ENCODE measurements at places on chromosomes 13 and 19. TPM values are rescaled to one million over a fixed set of nuclear protein-coding genes. Genes with fewer than 3 reads are reported as not detected.

The NCCRP1 gene
- total RNA-seq = under 0.01 TPM

The IL17D gene
- total RNA-seq = 1.4 TPM

The BCL2L12 gene
- total RNA-seq = 1.6 TPM

The PLK5 gene
- not detected for total RNA-seq

The ACP5 gene
- 0.95 TPM for total RNA-seq

The FCGBP gene
- total RNA-seq = 1.1 TPM

The ZNF91 gene
- total RNA-seq = 7.3 TPM

The ADAMTSL5 gene
- 3.9 TPM for total RNA-seq

The IGSF23 gene
- not detected for total RNA-seq

The ZNF534 gene
- total RNA-seq = 0.17 TPM

The LIG4 gene
- total RNA-seq = 5.2 TPM

The GFY gene
- total RNA-seq = not detected

The SLC25A41 gene
- 0.17 TPM for total RNA-seq

The RDH8 gene
- not detected for total RNA-seq

The CHERP gene
- total RNA-seq = 4.6 TPM

The KLK4 gene
- total RNA-seq = not detected

The APOC4 gene
- total RNA-seq = not detected

The PGLYRP1 gene
- total RNA-seq = not detected

The PLEKHJ1 gene
- total RNA-seq = 32.8 TPM

The MEDAG gene
- 137 TPM for total RNA-seq

The MAMSTR gene
- 0.60 TPM for total RNA-seq

The FSTL3 gene
- total RNA-seq = 24.1 TPM

The VWA8 gene
- total RNA-seq = 19.5 TPM

The PLIN4 gene
- total RNA-seq = 0.43 TPM

The ZNF616 gene
- 9.0 TPM for total RNA-seq

The CABP5 gene
- total RNA-seq = not detected

The RNF225 gene
- total RNA-seq = 0.17 TPM

The ZNF155 gene
- 9.8 TPM for total RNA-seq

The ZIK1 gene
- total RNA-seq = 5.2 TPM

The ZNF254 gene
- 7.6 TPM for total RNA-seq

The SCN1B gene
- 15.6 TPM for total RNA-seq

Data from bronchial smooth muscle cell (primary cell).